ENCODE measurements at places on chromosomes 2 and 18.

GRCh38 chr2:26725521-26725820 is 32.9 kb downstream of the KCNK3 start:
- no peak for DNase-seq

DNA sequence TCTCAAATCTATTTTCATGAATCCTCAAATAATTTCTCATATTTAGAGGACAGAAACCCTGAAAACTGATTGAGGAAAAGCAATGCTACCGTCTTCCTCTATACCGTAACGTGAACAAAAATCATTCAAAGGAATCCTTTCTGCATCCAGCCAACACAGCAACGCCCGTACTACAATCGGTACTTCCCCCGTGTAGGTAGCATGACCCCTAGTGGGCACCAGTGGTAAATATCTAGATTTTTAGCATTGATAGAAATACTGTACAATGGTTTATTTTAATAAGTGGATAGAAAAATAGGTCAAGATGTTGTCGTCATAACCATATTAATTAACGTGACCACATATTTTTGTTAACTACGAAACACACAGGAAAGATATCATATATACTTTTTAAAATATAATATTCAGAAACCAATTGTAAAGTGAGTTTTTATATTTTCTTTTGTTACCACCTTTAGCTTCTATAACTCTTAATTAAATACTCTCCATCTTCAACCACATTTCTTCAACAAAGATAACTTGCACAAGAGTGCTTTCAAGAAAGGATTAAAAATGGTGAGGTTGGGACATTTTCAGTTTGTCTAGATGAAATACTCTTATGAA is 194.1 kb downstream of the SS18 start:
- DNase-seq: peak; percentile 36

DNA sequence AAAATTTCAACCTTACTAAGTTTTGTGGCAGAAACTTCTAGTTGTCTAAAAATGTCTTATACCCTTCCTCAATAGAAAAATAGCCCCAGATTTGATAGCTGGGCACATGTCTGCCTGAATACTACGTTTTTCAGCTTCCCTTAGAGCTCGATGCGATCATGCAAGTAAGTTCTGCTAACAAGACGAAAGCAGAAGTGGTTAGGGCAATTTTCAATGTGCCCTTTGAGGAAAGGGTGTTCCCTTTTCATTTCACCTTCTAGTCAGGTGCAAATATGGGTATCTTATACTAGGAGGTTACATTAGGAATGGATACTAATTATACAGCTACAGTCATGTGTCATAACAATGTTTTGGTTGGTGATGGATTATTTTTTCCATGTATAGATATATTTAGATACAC is 1572.1 kb upstream of the LRRTM1 start:
- no peak for DNase-seq

DNA sequence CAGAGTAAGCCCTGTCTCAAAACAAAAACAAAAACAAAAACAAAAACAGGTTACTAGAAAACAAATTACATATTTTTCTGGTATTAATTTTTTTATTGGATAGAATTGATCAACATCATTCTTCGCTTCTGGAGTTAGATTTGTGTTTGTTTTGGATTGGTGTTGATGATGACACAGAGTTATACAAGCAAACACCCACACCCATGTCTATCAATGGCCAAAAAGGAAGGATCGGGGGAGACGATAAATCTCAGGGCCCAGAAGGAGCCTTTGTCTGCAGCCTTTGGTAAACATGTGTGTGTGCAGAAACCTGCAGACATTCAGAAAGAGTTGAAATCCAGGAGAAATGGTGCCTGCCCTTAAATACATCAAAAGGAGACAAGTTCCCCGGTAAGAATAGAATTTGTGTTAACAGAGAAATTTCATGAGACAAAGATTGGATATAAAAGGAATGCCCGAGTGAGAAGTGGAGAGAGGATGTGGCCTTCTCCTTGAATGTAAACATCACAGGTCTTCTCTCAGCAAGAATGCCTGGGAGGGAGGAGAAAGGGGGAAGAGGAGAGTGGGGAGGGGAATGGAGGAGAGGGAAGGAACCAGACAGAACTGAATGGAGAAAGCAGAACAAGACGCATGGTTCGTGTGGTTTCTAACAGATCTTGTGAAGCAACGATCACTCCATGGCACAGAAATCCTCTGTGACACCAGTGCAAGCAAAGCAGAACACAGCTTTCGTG is 40.4 kb upstream of the TMEM178A start:
- no peak for DNase-seq

DNA sequence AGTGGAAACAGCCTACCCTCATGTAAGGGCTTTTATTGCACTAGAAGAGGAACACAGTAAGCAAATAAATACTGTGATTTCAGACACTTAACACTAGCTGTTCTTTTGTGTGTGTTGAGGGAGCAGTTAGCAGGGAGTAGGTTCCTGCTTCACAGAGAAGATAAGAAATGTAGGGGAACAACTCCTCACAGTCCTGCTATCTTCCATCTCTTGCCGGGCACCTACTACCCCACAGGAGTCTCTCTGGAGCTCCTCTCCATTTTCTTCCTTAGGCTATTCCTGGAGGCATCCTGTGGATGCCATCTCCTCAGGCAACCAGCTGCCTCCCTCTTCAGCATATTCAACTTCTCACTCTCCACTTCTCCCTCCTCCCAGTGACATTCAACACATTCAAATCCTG is 145.0 kb downstream of the SRBD1 start:
- no peak for DNase-seq

GRCh38 chr2:174335254-174335987 is 667 bp downstream of the SP9 start:
- no peak for DNase-seq

GRCh38 chr2:171939743-171940071 is 17.4 kb downstream of the HAT1 start:
- no peak for DNase-seq

DNA sequence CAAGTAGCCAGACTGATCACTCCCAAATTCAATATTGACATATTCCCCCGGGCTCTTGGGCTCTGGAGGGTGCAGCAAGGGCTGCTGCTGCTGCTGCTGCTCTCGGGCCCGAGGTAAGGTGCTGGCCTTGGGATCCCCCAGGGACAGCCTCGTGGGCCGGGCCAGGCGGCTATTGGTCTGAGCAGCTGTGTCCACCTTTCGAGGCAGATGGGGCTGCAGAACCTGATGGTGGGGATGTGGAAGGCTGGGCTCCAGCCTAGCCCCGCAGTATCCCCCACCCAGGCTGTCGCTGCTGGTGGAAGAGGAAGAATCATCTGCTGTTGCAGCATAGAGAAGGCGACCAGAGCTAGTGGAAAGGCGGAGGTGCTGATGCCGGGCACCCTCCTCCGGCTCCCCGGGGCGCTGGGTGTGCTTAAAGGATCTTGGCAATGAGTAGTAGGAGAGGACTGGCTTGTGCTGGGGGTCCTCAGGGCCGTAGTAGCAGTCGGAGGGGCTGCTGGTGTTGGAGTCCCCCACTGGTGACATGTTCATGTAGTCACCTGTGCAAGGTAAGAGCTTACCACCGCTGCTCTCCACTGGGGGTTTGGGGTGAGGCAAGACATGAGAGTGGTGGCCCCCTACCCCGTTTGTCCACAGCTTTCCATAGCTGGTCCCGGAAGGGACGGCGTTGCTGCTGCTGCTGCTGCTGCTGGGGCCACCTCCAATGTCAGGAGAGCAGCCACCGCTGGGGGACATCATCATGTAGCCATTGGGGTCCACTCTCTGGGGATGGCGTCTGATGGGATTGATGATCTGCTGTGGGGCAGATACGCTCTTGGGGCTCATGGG is 3.4 kb downstream of the IRS1 start:
- DNase-seq: no peak

- no peak for DNase-seq
Observed at GRCh38 chr18:10386956-10387355, 67.5 kb upstream of the APCDD1 start.

DNA sequence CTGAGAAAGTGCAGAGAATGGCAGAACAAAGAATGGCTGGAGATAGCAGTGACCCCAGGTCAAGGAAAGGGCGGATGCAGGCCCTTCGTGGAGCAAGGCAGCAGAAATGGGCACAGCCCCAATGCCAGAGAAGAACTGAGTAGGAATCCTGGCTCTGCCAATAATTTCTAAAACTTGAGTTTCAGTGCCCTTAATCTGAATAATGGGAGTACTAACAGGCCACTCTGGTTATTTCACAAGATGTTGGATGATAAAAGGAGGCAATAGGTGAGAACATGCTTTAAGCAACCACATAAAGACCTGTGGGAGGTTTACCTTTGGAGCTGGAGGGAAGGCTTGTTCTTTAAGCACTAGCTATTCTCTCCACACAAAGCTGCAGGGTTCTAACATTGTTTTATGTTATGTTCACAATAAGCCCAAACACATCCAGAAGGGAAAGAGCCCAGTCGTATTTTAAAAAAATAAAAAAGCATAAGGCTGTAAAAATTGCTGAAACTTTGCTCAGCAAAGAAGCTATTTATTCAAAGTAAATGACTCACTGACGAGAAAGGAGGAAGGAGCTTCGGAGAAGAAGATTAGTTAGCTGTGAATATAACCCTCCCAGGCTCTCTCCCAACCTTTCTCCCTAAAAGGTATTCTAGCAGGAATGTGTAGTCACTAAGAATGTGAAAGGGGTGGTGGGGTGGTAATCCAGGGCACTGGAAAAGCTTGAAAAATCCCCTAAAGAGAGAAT is 470.2 kb downstream of the TXNL1 start:
- DNase-seq: no peak

DNA sequence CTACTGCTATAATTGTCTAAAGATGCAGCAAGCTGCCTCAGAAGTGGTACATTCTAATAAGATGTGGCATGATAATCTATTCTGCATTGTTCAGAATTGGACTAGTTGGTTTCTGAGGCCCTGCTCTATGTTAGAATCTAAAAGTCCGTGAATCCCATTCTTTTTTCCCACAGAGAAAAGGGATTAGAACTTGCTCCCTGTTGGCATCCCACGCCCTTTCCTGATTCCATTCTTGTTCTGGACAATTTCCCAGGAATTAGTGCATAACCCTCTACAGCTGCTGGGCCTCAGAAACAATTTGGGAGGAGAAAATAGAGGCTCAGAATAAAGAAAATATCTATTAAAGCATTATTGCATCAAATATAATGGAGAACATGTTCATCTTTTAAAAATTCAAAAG is 282.7 kb downstream of the NRXN1 start:
- DNase-seq: no peak

DNA sequence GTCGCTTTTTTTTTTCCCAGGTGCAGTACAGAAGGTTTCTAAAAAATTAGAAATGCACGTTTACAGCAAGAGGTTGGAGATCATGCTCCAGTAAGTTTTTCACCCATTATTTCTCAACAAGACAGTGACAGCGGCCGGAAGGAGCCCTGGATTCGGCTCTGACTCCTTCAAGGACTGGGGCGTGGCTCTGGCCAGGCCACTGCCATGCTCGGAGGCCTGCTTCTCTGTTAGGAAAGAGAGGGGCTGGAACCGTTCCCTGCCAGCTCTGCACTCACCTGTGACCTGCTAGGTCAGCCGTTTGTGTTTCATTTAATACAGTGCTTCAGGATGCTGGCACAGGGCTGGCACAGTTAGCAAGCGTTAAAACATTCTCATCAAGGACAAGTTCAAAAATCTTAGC is 6.7 kb upstream of the IAH1 start:
- DNase-seq: no peak

GRCh38 chr2:185919155-185919554 is 180.6 kb downstream of the FSIP2 start:
- no peak for DNase-seq

GRCh38 chr18:31146809-31147208 is 15.8 kb downstream of the DSC1 start:
- no peak for DNase-seq

GRCh38 chr18:68449292-68449691 is 265.6 kb downstream of the TMX3 start:
- no peak for DNase-seq

- no peak for DNase-seq
Observed at GRCh38 chr2:218047536-218048225, 21.4 kb upstream of the RUFY4 start.

DNA sequence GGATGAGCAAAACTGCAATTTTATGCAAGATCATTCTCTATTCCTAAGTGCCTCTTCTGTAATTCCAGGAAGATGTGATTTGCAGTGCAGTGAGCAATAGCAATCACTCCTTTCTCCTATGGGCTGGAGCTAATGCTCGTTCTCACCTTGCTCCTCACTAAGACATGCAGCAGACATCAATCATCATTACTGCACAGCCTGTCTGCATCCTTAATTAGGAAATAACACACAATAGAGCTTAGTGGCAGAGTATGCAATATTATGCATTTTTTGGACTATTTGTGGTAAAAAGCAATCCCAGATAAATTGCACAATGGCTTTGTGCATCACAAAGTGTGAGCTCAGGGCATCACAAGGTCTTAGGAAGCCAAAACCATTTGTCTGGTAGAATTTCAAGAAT is 32.6 kb upstream of the RAPH1 start:
- no peak for DNase-seq

DNA sequence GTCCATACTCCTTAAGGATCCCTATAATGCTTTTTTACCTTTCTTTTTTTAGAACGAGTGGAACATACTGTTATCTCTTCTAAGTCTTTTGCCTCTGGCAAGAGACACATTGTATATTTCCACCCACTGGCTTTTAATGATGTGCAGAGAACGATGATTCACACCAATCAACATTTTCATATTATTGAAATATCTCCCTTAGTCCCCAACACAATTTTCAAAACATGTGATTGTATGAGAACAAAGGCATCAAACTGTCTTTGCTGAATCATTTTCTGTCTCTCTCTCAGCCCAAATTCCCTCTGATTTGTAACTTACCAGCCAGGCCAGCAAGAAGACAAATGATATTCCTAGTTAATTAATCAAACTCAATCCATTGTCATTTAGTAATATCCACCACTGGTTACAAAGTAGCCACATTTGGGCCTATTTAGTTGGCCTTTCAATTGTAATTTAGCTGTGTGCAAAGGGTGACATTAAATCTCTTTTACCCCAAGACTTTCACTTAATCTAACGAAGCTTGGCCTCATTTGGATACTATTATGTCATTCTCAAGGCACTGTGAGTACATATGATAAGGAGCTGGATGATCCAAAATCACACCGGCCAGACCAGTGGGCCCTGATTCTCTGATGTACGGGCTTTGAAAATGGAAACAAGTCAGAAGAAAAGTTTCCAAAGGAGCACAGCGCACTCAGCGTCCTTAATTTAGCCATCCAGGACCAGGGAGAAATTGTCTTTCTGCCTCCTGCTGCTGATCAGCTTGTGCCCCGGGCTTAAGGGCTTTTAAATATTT is 185.1 kb downstream of the SCG2 start:
- DNase-seq: no peak

- DNase-seq: no peak
Observed at GRCh38 chr2:96344011-96344410, 8.4 kb downstream of the NCAPH start.

GRCh38 chr2:234885118-234885517 is 66.7 kb upstream of the SH3BP4 start:
- DNase-seq: no peak

- peak; percentile 13 for DNase-seq
Observed at GRCh38 chr2:160075171-160075570, 12.8 kb upstream of the PLA2R1 start.

- DNase-seq: no peak
Observed at GRCh38 chr2:148721520-148721931, 77.0 kb downstream of the EPC2 start.

GRCh38 chr2:11889854-11890253 is 143.4 kb downstream of the LPIN1 start:
- DNase-seq: no peak
